MCF 10A (cell line): ENCODE measurements at places on chromosomes 4 and X. TPM values are rescaled to one million over a fixed set of nuclear protein-coding genes. Genes with fewer than 3 reads are reported as not detected.

DNA sequence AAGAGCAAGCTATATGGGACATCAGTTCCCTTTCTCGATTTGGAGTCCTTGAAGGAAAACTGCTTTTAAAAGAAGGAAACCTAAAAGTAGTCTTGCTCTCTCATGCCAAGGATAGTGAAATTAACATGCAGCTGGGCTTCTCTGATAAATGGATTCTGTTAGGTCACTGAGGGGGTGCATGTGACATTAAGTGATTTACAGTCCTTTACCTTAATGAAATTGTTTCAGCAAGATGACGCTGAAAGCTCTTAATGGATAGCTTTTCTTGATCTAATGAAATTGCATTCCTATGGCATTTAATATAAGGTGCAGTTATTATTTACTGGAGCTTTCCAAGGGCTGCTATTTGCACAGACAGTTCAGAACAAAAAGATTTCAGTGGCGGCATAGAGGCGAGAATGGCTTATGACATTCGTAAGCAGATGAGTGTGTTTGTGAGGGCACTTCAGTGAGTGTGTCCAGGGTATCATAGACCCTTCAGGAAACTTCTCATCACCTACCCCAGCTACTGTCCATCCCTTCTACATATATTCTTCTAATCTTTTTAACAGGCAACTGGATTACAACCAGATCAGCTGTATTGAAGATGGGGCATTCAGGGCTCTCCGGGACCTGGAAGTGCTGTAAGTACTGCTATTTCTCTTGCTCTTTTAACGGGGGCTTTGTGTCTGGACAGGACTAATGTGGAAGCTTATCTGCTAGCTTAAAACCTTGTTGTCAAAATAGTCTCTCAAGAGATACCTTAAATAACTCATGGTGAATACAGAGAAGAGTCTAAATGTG, 219.9 kb upstream of the PACRGL start:
- no peak for DNase-seq
- no peaks in the 10 kb centered on the region for H3K36me3 ChIP-seq
- no peaks in the 10 kb centered on the region for H3K27me3 ChIP-seq
- H3K4me1 ChIP-seq, result no peaks in the 10 kb centered on the region
- no peak overlapping the region for H3K4me3 ChIP-seq

CXCL3 gene
- total RNA-seq, result 9.2 and 9.8 TPM in 2 replicates

DNA sequence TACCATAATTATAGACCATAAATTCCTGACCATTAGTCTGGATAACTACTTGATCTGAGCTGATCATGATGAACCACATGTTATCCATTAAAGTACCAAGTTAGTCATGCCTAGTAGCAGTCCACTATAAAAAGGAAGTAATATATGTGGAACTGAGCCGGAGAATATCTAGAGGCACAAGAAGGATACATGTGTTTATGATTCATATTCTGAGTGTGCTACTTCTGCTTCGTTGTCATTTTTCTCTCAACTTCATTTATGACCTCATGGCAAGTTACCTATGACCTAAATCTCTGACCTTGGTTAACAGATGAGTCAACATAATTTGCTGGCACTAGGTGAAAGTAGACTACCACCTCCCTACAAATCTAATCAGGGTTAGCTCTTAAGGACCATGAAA, 56.5 kb upstream of the ANKRD17 start:
- H3K27ac ChIP-seq, result no peak overlapping the region
- H3K36me3 ChIP-seq, result no peaks in the 10 kb centered on the region
- H3K4me3 ChIP-seq, result no peak overlapping the region
- DNase-seq, result peak; percentile 3
- peaks cover 5% of the 10 kb centered on the region for H3K4me1 ChIP-seq
- H3K27me3 ChIP-seq, result no peaks in the 10 kb centered on the region

BMPR1B gene
- 17.2 and 18.8 TPM in 2 replicates for total RNA-seq

- no peaks in the 10 kb centered on the region for H3K27me3 ChIP-seq
- H3K4me3 ChIP-seq, result no peak overlapping the region
- H3K4me1 ChIP-seq, result no peaks in the 10 kb centered on the region
- DNase-seq, result no peak
Measured at GRCh38 chr4:152334931-152335330, 201.0 kb downstream of the FBXW7 start.

PGAM4 gene
- total RNA-seq, result not detected in 2 replicates

DNA sequence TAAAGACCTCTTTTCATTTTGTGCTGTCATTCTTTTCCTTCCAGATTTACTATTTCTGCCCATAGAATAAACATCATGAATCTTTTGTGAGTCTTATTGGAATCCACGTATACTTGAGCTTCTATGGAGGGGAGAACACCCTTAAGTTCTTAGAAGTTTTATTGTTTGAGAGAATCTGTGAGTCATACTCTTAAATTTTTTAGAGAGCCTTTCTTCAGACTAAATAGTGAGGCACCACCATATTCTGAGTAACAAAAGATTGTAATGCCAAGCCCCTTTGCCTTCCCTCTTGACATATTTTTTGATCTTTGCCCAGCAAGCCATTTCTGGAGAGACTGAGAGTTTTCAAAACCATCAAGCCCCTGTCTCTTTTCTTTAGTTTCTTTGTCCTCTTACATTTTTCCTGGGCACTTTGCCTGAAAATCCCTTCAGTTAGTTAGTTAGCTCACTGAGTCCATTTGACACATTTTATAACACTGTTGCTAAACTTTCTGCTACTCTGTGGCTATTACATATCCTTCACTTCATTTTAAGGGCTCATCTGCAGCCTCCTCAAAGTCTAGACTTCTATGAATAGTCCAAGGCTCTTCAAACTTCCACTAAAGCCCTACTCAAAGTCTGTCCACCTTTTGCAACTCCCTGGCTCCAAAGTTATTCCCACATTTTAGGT, 65.3 kb upstream of the NDUFC1 start:
- peaks cover 10% of the 10 kb centered on the region for H3K4me1 ChIP-seq
- peak overlapping the region; percentile 69 for H3K27ac ChIP-seq
- no peak overlapping the region for H3K4me3 ChIP-seq

COPS4 gene
- 34.7 and 36.6 TPM in 2 replicates for total RNA-seq

SLC25A5 gene
- total RNA-seq, result 245 and 405 TPM in 2 replicates

PPEF1 gene
- 0.32 and 1.0 TPM in 2 replicates for total RNA-seq

UBA1 gene
- 248 and 293 TPM in 2 replicates for total RNA-seq

GPR143 gene
- 0.77 and 0.93 TPM in 2 replicates for total RNA-seq

- H3K36me3 ChIP-seq, result no peaks in the 10 kb centered on the region
- H3K4me1 ChIP-seq, result no peaks in the 10 kb centered on the region
- H3K27ac ChIP-seq, result no peak overlapping the region
- no peak for DNase-seq
- H3K4me3 ChIP-seq, result no peak overlapping the region
- no peaks in the 10 kb centered on the region for H3K27me3 ChIP-seq
Measured at GRCh38 chr4:34964613-34965012, 1279.7 kb downstream of the ARAP2 start.

LDOC1 gene
- total RNA-seq, result 21.8 and 26.9 TPM in 2 replicates

GRCh38 chrX:150984169-150984824, 1.2 kb downstream of the HMGB3 start:
- peaks cover 29% of the 10 kb centered on the region for H3K36me3 ChIP-seq
- H3K27ac ChIP-seq, result peak overlapping the region; percentile 63
- H3K27me3 ChIP-seq, result no peaks in the 10 kb centered on the region

TCEAL6 gene
- total RNA-seq, result not detected in 2 replicates

DNA sequence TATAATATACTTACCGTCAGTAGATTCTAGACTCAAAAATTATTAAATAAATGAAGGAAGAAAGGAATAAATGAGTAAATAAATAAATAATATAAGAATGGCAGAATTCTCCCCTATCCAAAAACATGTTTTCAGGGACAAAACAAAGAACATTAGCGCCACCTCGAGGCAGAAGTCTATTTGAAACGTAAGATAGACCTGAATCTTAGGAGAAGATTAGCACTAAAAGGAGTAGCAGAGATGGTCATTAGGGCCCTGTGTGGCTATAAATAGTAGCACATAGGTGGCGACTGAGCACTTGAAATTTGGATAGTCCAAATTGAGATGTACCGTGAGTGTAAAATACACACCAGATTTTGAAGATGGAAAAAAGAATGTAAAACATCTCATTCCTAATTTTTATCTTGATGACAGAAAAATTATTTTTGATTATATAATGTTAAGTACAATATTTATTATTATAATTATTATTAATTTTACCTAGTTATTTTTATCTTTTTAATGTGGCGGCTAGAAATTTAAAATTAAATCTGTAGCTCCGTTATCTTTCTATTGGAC, 24.3 kb upstream of the SRD5A3 start:
- DNase-seq, result peak; percentile 91
- H3K4me3 ChIP-seq, result no peak overlapping the region
- H3K36me3 ChIP-seq, result no peaks in the 10 kb centered on the region
- no peaks in the 10 kb centered on the region for H3K27me3 ChIP-seq
- H3K27ac ChIP-seq, result no peak overlapping the region
- peaks cover 14% of the 10 kb centered on the region for H3K4me1 ChIP-seq

RHOXF2 gene
- not detected in 2 replicates for total RNA-seq

ENPEP gene
- total RNA-seq, result not detected in 2 replicates

CFP gene
- total RNA-seq, result 0.56 and 0.71 TPM in 2 replicates

NR0B1 gene
- total RNA-seq, result not detected in 2 replicates

- no peak overlapping the region for H3K27ac ChIP-seq
- H3K4me3 ChIP-seq, result peak overlapping the region; percentile 74
- no peaks in the 10 kb centered on the region for H3K36me3 ChIP-seq
- H3K4me1 ChIP-seq, result no peaks in the 10 kb centered on the region
- peaks cover 27% of the 10 kb centered on the region for H3K27me3 ChIP-seq
Measured at GRCh38 chrX:104564921-104565703, 887 bp upstream of the IL1RAPL2 start.

CEP44 gene
- 15.3 and 16.9 TPM in 2 replicates for total RNA-seq

- no peak overlapping the region for H3K4me3 ChIP-seq
- H3K4me1 ChIP-seq, result peaks cover 14% of the 10 kb centered on the region
- H3K27me3 ChIP-seq, result peaks cover 77% of the 10 kb centered on the region
- H3K36me3 ChIP-seq, result no peaks in the 10 kb centered on the region
- DNase-seq, result no peak
- no peak overlapping the region for H3K27ac ChIP-seq
Measured at GRCh38 chrX:103531002-103531401, 11.7 kb upstream of the RAB40A start.
